ENCODE measurements at places on chromosomes 5 and 9.

DNA sequence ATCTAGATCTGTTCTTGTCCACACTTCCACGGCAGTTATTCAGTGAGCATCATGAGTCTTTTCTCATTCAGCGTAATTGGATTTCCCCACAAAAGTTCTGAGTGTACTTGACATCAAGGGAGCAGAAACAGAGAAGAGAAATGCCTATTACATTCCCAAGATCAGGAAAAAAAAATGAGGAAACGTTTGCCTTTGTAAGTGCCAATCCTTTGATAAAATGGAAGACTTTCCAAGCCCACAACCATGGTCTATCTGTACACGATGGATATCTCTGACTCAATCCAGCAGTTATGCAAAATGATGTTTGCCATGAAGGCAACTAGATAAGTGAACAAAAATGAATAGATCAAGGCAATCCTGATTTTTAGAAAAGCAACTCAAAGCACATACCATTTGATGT is 235.9 kb downstream of the DOCK8 start:
- H3K4me1 ChIP-seq, result no peaks in the 10 kb centered on the region
- peaks cover 3% of the 10 kb centered on the region for H3K36me3 ChIP-seq
- H3K27ac ChIP-seq, result no peak overlapping the region
- no peaks in the 10 kb centered on the region for H3K27me3 ChIP-seq
- DNase-seq, result no peak

DNA sequence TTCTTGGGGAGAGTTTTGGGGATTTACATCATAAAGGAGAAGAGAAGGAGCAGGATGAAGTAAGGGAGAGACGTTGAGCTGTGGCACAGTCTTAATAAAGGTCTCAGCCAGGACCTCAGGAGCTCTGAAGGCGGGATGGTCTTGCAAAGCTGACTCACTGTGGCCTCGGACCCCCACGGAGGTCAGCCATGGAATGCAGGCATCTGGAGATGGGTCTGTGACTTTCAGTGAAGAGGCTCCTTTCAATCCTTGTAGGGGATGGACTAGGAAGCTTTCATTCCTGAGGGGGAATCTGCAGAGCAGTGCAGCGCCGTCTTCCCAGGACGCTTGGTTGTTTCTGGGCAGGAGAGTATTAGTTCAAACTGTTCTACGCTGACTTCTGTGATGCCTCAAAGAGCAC is 65.7 kb upstream of the BASP1 start:
- no peak for DNase-seq
- H3K36me3 ChIP-seq, result peaks cover 2% of the 10 kb centered on the region
- no peak overlapping the region for H3K4me3 ChIP-seq
- no peaks in the 10 kb centered on the region for H3K27me3 ChIP-seq

GRCh38 chr5:56158331-56158960 is 74.7 kb downstream of the ANKRD55 start:
- peaks cover 5% of the 10 kb centered on the region for H3K4me1 ChIP-seq
- H3K36me3 ChIP-seq, result peaks cover 2% of the 10 kb centered on the region
- H3K27me3 ChIP-seq, result peaks cover 14% of the 10 kb centered on the region

DNA sequence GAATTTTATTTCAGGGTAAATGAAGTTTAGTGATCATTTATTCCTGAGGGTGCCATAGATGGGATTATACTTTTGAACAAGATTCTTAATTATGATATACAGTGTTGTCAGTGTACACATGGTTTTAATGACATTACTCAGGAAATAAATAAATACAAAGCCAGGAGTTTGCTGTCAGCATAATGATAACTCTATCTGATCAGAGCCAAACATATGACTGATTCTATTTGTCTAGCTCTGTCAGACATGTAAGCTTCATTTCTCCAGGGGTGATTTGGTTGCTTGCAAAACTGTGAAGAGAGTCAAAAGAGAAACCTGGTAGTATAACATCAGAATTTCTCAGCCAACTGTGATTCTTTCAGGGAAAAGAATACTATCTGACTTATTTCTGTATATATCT is 1425.8 kb upstream of the C9orf72 start:
- H3K36me3 ChIP-seq, result no peaks in the 10 kb centered on the region
- H3K27me3 ChIP-seq, result no peaks in the 10 kb centered on the region
- no peaks in the 10 kb centered on the region for H3K4me1 ChIP-seq
- no peak overlapping the region for H3K4me3 ChIP-seq
- no peak for DNase-seq

GRCh38 chr5:158807946-158808345 is 291.8 kb downstream of the EBF1 start:
- no peak overlapping the region for H3K4me3 ChIP-seq
- H3K27me3 ChIP-seq, result no peaks in the 10 kb centered on the region
- no peaks in the 10 kb centered on the region for H3K4me1 ChIP-seq
- H3K36me3 ChIP-seq, result no peaks in the 10 kb centered on the region
- no peak for DNase-seq

DNA sequence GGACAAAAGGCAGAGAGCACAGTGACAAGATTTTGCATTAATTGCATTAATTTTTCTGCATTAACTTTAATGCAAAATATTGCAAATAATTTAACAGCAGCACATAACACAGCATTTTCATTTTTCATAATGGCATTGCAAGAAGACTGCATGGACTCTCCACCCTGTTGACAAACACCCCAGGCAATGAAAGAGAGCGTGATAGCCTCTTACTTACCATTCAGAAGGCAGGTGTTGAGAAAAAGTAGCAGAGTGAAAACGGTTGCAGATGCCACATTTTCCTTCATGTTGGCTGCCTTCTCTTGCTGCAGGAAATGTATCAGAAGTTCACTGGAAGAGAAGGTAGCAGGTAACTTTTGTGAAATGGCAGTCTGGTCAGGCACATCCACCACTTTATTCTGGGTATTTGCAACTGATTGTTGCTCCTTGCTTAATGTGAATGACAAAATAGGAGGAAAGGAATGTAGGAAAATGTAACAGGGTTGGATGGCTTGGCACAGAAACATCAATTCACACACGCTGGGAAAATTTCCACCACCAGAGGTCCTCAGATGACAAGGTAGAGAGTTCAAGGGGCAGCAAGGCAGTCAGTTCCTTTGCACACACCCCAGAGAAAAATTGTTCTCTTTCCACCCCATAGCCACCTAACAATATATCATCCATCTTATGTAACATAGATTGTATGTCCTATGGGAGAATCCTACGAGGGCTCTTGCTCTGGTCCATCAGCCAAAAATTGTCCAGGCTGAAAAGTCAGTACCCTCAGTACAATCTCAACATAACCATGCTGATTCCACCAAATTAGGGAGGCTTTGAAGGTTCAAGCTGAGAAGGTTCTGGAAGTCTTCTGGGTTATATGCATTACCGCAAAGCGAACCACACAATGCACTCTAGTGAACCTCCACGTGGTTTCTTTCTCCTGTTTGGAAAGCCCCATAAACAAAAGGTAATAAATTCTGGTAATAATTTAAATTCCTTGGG is 41.9 kb upstream of the AGXT2 start:
- peak; percentile 28 for DNase-seq
- H3K27me3 ChIP-seq, result no peaks in the 10 kb centered on the region
- peaks cover 4% of the 10 kb centered on the region for H3K4me1 ChIP-seq
- no peak overlapping the region for H3K27ac ChIP-seq

GRCh38 chr9:106915851-106916250 is 52.9 kb downstream of the ZNF462 start:
- H3K36me3 ChIP-seq, result no peaks in the 10 kb centered on the region
- H3K27ac ChIP-seq, result no peak overlapping the region
- H3K27me3 ChIP-seq, result no peaks in the 10 kb centered on the region
- no peak overlapping the region for H3K4me3 ChIP-seq

DNA sequence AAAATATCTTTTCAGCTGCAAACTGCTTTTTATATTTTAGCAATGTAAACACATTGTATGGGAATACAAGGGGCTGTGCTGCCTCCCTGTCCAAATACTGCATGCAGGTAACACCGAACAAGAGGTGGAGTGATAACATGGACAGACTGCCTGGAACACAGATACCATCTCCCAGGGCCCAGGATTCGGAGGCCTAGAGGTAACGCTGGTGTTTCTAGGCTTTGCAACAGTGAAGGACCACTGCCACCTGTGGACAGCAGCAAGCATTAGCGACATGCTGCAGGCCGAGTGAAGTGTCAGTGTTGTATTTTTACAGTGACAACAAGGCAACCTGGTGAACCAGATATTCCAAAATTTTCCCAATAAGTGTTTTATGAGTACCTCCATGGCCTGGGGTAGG is 379.1 kb downstream of the DMRT2 start:
- no peaks in the 10 kb centered on the region for H3K36me3 ChIP-seq
- no peaks in the 10 kb centered on the region for H3K4me1 ChIP-seq
- no peak for DNase-seq
- no peak overlapping the region for H3K4me3 ChIP-seq
- H3K27ac ChIP-seq, result no peak overlapping the region
- H3K27me3 ChIP-seq, result no peaks in the 10 kb centered on the region

DNA sequence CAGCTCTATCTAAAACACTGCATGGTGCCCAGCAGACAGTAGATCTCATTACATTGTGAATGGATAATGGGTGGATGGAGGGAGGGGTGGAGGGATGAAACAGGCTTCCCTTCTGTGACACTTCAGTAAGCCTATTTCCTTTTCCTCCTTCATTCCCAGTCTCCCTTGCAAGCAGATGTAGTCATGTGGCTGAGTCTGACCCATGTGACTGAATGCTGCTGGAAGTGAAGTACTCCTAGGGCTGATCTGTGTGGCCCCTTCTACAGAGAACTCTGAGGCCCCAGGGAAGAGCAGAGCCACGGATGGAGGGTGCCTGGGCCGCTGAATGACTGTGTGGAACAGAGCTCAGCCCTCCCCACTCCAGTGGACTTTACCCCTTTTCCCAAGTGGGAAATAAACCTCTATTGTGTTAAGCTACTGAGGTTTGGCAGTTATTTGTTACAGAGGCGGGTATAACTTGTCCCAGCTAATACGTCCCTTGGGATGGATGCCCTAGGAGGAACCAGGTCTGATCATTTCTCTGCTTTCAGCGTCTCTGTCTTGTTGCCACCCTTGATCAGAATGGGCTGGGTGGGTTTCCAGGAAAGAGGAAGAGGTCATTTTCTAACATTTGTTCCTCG is 176.1 kb upstream of the MVB12B start:
- no peak overlapping the region for H3K27ac ChIP-seq
- peaks cover 19% of the 10 kb centered on the region for H3K4me1 ChIP-seq
- H3K4me3 ChIP-seq, result no peak overlapping the region
- H3K36me3 ChIP-seq, result no peaks in the 10 kb centered on the region

DNA sequence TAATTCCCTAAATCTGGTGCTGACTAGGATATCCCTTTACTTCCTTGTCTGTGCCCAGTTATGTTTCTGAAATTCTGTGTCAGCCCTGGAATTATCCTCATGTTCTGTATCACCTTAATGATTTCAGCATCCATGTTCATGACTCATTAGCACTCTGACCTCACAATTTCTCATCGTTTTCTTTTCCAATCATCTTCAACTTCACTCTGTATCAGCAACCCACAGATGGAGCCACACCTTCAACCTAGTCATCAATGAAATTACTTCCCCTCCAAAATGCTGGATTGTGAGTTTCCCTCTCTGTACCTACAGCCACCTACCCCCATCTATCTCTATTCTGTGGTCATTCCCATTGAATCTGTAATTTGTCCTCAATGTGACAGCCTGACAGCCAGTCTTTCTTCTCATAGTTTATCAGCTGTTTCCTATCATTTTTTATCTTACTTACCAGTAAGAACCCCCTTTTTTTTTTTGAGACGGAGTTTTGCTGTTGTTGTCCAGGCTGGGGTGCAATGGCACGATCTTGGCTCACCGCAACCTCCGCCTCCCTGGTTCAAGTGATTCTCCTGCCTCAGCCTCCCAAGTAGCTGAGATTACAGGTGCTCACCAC is 3.1 kb upstream of the IL6ST start:
- peaks cover 10% of the 10 kb centered on the region for H3K4me1 ChIP-seq
- no peak overlapping the region for H3K4me3 ChIP-seq
- no peaks in the 10 kb centered on the region for H3K27me3 ChIP-seq
- DNase-seq, result no peak

GRCh38 chr9:15944341-15944740 is 391.5 kb downstream of the CCDC171 start:
- no peak for DNase-seq
- H3K4me3 ChIP-seq, result no peak overlapping the region
- H3K36me3 ChIP-seq, result no peaks in the 10 kb centered on the region
- no peaks in the 10 kb centered on the region for H3K27me3 ChIP-seq

DNA sequence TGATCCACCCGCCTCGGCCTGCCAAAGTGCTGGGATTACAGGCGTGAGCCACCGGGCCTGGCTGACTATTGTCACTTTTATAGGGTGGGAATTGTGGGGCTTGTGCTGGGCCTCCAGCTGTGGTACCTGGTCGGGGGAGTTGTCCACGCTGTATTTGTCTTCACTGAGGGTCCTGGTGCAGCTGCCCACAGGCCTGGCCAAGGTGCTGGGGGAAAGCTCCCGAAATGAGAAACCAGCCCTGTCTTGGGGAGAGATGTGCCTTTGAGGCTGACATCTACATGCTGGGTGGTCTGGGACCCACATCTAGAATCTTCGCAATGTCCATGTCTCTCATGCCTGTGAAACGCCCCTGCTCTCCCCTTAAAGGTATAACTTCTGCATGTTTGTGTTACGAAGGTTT is 2.6 kb downstream of the EXOC3 start:
- peaks cover 36% of the 10 kb centered on the region for H3K4me1 ChIP-seq
- H3K4me3 ChIP-seq, result no peak overlapping the region

DNA sequence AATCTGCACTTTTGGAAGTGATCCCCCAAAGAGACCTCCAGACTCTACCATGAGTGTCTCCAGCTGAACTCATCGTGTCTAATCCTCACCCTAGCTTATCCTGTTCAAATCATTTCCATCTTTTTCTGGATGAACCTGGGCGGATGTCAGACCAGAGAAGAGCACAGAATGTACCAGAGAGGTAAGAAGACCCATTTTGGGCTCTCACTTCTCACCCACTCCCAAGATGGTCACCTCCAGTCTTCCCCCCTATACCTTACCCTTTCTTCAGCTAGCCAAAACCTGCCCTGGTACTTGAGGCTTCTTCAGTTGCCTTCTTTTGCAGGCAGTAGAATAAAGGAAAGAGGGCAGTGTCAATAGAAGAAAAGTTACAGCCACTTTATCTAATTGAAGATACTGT is 27.9 kb upstream of the ANXA2R start:
- H3K27ac ChIP-seq, result peak overlapping the region; percentile 100
- peak overlapping the region; percentile 96 for H3K4me3 ChIP-seq
- peaks cover 34% of the 10 kb centered on the region for H3K36me3 ChIP-seq
- DNase-seq, result no peak
- H3K27me3 ChIP-seq, result no peaks in the 10 kb centered on the region

- no peaks in the 10 kb centered on the region for H3K4me1 ChIP-seq
- no peak overlapping the region for H3K4me3 ChIP-seq
- H3K27me3 ChIP-seq, result no peaks in the 10 kb centered on the region
- no peak for DNase-seq
Observed at GRCh38 chr5:55407059-55407684, 99.4 kb downstream of the MTREX start.

DNA sequence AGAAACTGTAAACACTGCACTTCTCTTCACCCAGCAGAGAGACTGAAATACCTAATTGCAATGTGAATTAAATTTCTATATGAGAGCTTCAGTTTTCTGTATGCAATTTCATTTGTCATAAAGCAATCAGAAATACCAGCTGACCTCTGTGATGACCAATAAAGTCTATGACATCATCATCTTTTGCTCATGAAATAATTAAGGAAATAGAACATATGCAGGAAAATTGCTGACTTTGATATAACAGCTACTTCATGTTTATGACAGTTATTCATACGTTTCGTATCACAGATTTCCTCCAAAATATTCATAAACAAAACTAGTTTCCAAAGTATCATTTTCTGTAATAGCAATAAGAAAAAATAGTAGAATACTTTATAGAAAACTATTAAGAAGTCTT is 652.3 kb downstream of the SLCO4C1 start:
- no peaks in the 10 kb centered on the region for H3K36me3 ChIP-seq
- no peaks in the 10 kb centered on the region for H3K27me3 ChIP-seq
- no peak overlapping the region for H3K4me3 ChIP-seq
- no peak overlapping the region for H3K27ac ChIP-seq

GRCh38 chr5:102498271-102499034 is at the start of gene SLCO6A1:
Gene SLCO6A1, minus strand, starts transcription at chr5:102499001. Its CDS starts 157 bp downstream, at chr5:102498844.
- DNase-seq, result no peak
- no peaks in the 10 kb centered on the region for H3K4me1 ChIP-seq
- no peak within 1 kb of the TSS for H3K27ac ChIP-seq
- no peaks in the 10 kb centered on the region for H3K36me3 ChIP-seq

Measured in spinal cord (tissue), 10 donors.